Activated CD8-positive, alpha-beta memory T cell treated with anti-CD3 and anti-CD28 coated beads for 1 hour (primary cell): ENCODE measurements at places on chromosomes 16 and 17.

GRCh38 chr16:64196444-64196843 is 925.4 kb downstream of the CDH11 start:
- no peak for DNase-seq

- no peak for DNase-seq
These were observed 13.2 kb upstream of the PDXDC1 start for GRCh38 chr16:14961405-14962186.

DNA sequence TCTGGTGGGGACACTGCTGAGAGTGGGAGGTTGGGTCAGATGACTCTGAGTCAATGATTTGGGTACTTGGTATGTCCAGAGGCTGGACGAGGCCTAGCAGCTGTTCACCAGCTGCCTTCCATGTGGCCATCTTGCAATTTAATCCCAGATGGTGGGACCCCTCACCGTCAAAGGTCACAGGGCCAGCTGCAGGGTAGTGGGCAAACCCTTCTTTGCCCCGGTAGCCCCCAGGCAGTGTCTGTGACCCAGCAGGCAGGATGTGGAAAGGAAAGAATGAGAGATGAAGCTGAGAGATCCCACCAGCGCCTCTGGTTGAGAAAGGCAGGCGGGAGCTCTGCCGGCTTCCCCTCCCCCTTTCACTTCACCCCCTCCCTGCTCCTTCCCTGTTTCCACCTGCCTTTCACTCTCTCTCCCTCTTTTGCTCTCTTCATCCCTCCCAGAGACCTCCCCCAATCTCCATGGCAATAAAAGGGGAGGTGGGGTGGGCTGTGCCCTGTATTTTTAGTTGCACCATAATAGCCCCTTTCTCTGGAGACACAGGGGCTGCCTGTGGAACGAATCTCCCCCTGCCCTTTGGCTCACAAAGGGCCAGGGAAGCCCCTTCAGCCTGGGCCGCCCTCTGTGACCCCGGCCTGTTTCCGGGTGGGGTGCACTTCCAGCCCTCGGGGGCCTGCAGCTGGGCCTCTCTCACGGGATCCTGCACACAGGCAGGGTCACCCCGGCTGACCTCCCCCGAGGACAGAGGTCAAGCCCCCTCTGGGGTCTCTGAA is 20.2 kb downstream of the CDK5RAP3 start:
- DNase-seq, result no peak

DNA sequence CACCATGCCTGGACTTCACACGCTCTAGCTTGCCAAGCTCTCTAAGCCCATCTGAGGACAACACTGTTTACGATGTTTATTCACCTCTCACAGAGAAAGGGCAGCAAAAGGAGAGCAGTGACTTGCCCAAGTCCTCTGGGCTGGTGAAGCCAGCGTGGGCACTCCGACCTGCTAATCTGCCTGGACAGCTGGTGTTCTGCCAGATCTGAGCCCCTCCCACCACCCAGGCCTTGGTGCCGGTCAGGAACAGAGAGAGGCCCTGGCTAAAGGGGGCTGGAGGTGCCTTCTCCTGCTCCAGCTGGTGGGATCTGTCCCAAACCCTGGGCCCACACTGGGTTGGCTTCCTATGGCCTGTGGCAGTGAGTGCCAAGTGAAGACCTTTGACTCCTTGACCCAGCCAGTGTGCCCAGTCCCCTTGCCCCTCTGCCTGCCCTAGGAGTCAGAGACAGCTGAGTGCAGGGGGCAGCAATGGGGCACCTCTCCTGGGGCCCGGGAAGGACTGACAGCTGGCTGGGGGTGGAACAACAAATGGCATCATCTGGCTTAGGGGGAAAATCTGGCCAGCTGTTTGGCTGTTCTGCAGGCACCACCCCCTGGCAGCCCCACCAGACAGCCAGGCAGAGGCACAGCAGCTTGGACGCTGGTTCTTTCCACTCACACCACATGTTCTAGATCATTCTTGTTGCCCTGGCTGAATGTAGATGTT is 1.8 kb upstream of the SLC4A1 start:
- no peak for DNase-seq

DNA sequence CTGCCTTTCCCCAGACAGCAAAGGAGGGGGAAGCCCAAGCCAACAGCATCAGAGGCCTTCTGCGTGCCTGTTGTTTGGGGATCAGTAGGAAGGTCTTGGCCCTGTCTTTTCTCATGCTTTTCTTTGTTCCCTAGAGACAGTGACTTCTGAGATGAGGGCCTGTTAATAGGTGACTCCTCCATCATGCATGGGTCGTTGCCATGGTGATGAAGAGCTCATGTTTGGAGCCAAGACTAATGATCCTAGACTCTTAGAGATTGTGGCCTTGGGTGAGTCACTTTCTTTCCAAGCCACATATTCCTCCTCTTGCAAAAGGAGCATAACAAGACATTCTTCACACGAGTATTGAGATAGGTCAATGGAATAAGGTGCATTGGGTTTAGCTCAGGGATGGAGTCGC is 201.1 kb upstream of the ASIC2 start:
- no peak for DNase-seq

DNA sequence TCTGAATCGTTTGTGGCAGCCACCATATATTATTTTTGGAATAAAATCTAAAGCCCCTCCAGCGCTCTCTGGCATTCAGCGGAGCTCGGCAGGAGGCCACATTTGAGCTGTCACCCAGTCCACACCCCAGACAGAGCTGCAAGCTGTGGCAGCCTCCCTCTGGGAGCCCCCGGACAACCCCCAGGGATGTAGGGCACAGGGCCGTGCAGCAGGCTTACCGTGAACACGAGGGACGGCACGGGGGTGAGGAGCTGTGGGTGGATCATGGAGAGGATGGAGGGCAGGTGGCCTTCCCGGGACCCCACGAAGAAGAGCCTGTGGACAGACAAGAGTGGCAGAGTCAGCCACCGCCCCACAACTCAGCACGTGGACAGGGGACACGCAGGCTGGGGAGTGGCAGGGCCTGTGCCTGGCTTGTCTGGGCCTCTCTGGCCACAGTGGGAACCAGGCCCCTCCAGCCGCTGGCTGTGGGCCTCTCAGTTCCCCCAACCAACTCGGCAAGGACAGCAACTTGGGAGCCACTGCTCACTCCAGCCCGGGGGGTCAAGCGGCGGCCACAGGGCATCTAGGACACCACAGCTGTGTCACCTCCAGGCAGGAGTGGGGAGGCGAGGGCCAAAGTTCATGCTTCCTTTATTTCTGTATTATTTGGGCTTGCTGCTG is 31.5 kb downstream of the SLC7A5 start:
- no peak for DNase-seq

DNA sequence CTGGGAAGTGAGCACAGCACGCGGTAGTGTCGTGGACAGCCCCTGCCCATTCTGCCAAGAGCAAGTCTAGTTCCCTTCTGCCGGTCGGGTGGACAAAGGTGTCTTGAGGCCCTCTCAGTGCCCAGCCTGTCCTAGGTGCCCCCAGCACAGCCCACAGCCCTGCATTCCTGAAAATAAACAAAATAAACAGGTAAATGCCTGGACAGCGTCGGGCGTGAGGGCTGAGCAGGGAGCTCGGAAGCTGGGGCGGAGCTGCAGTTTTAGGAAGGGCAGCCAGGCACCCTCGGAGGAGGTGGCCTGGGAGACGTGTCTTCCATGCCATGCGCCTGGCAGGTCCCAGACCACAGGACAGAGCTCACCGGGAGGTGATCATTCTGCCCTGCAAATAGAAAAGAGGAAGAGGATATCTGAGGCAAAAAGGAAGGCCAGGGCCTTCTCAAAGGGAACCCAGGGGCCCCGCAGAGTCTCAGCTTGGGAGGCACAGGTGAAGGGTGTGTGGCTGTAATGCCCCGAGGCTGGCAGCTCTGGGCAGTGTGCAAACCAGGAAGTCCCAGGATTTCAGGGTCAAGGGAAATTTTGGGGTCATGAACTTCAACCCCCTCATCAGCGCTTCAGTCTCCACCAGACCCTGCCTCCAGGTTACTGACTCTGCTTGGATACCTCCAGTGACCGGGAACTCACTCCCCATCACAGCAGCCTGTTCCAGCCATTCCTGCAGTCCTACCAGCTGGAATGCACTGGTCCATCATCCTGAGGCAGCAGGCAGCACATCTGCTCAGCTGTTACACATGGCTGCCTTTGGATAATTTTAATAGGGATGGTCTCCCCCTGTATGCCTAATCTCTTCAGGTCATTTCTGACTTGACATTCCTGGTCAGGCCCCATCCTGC is 1.7 kb downstream of the ZNF469 start:
- no peak for DNase-seq

DNA sequence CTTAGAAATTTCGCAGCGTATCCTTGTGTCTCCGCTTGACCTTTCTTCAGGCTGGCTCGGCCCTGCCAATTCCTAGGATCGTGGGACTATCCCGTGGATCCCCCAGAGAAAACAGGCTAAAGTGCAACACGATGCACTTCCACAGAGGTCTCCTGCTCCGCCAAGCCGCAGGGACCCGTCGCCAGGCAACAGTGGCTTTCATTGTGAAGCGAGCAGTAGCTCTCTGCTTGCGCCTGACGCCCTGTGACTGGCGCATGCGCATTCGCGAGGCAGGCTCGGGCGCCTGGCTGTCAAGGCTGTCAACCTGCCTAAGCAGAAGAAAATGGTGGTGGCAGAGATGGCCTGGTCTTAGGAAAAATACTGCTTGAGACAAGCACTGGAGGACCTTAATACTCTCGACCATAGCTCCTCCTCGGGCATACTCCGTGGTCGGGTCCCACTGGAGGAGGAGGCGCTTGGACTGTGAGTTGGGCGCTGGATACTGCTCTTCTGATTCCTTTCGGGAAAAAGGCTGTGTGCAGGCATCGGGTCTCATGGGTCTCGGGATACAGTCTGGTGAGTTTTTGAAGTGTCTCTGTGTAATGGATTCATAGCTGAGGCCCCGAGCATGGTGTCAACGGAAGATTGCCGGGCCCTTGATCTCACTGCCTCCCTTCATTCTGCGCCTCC is 2336.1 kb downstream of the TP53TG3F start:
- DNase-seq, result no peak

GRCh38 chr17:81877569-81877968 is 6.4 kb upstream of the ARHGDIA start:
- no peak for DNase-seq

DNA sequence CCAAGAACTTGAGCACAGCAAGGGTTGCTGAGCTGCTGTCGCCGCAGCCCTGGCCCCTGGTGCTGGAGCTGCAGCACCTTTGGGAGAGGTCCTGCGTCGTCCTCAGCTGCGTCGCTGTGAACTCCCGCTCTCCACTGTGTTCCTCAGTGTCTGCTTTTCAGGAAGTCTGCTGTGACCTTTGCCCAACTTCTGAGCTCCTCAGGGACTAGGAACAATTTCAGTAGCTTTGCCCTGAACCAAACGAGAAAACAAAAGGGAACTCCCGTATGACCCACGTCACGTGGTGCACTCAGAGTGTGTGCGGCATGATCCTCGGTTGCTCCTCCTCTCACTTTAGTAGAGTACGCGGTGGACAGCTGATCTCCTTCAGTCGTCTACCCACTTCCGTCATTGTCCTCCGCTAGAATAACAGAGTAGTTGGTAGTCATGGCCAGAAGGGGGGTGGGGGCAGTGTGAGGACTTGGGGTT is 44.2 kb downstream of the WDR45B start:
- no peak for DNase-seq

GRCh38 chr16:20349615-20350014 is 2.9 kb downstream of the UMOD start:
- no peak for DNase-seq

DNA sequence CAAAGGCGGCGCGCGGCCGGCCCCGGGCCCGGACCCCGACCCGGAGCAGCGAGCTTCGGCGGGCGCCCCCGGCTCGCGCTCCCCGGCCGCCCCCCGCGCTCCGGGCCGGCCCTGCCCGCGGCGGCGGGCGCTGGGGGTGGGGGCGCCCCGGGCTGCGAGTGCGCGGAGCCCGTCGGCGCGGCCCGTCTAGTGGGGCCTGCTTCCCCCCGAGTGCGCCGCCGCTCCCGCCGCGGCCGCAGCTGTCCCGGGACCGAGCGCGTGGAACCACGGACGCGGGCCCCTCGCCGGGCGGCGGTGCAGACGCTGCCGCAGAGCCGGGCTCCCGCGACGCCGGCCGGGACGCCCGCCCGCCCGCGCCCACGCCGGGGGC is 308 bp downstream of the ADCY9 start:
- no peak for DNase-seq

DNA sequence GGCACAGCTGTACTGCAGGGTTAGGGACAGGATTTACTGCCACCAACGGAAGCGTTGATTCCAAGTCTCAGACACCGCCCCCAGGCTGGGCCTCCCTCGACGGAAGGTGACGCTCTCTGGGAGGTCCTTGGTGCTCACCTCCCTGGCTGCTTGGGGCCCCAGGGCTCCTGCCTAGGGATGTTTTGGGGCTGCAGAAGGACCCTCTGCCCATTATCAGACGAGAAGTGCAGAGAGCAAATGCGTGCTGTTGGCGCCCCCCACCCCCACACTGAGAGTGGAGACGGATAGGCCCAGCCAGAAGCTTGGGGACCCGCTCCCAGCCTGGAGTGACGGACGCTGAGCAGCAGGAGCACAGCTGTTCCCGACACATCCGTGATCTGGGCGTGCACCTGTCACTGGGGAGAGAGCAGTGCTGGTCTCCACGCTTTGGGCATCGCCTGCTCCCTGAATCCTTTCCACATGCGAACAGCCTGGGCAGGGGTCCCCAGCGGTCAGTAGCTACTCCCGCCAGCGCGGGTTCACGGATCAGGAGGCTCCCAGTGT is 5.1 kb upstream of the SOX8 start:
- DNase-seq, result no peak

DNA sequence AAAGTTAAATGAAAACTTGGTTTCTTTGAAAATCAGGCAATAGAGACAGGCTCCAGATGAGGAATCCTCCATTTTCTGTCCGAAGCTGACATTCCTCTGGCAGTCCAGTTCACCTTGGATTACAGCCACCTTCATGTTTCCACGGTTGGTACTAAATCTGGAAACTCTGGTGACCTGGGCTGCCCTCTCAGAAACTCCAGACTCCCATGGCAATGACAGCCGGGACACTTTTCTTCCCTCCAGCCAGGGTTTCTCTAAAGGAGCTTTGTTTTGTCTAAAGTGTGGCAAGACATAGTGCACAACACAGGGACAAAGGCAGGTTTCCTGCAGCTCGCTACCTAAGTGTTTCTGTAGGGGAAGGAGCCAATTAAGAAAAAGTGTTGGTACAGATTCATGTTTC is 36.0 kb downstream of the CLUAP1 start:
- no peak for DNase-seq

DNA sequence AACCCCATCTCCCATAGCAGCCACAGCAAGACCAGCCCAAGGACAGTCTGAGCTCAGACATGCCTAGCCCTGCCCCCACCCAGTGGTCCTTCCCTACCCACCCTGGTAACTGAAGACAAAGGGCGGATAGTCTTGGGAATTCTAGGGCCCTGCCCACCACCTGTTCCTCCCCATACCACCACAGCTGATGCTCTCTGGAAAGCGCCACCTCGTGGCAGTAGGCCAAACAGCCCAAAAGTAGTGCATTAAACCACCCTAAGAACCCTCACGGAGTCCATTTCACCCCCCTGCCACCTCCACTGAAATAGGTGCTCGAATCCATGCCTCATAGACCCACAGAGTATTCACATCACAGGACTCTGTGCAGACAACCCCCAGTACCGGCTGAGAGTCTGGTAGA is 1021.4 kb downstream of the CDH8 start:
- DNase-seq, result no peak

DNA sequence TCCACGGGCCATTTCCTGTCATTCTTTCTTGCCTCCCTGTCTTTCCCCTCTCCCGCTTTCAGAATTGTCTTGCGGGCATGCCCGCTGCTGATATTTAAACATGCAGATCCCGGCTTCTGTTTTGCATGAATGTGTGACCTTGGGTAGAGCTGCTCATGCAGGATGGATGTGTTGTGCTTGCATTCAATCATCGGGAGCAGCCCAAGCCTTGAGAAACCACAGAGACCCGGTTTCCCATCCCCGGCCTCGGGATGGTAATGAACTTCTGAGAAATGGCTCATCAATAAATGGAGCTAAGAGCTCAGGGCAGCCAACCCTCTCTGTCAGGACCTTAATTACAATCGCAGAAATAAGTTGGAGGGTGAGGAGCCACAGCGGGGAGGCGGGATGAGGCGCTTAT is 303.7 kb upstream of the TNRC6C start:
- no peak for DNase-seq
